Glutamatergic neuron (in vitro differentiated cells): ENCODE measurements at places on chromosomes 11 and 22.
A peak's percentile ranks its signal among the peaks of the same experiment; 100 is the strongest.

GRCh38 chr22:44449061-44449682 is 48.9 kb downstream of the RTL6 start:
- DNase-seq, result no peak

- DNase-seq, result no peak
Observed at GRCh38 chr22:43326331-43327156, 16.6 kb downstream of the SCUBE1 start.

GRCh38 chr11:135004495-135004894 is 592.5 kb upstream of the B3GAT1 start:
- DNase-seq, result no peak

DNA sequence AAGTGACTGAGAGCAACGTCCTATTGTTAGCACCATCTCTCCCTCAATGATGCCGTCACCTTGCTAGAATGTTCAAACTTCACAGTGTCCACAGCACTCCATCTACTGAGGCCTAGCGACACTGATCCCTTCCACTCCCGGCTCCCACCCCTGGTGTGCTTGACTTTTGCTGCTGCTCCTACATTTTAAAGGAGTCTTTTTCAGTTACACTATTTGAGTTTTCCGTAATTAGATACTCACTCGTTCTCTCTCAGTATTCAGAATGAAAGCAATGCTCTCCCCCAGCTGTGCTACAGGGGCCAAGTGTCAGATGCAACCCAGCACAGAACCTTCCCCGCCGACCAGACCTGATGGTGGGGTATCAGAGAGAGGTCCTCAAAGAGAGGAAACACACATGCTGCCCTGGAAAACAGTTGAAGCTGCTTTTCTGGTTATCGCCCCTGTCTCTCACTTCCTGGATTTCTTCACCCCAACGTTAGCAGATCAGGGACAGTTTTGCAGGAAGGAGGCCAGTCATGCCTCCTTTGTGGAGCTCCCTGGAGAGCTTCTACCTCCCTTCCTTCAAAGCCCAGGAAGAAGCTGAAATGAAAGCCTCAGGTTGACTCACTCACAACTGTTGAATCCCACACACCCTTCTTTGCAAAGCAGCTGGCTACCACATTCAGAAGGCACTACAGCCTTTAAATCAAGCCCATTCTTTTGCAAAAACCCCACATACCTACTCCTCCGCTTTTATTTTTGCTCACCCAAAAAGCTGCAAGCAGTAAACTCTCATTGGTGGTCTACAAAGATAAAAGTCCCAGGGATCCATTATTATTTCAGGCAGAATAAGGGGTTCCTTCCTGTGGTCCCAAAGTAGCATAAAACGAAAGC is 23.5 kb downstream of the LARGE1 start:
- DNase-seq, result no peak

DNA sequence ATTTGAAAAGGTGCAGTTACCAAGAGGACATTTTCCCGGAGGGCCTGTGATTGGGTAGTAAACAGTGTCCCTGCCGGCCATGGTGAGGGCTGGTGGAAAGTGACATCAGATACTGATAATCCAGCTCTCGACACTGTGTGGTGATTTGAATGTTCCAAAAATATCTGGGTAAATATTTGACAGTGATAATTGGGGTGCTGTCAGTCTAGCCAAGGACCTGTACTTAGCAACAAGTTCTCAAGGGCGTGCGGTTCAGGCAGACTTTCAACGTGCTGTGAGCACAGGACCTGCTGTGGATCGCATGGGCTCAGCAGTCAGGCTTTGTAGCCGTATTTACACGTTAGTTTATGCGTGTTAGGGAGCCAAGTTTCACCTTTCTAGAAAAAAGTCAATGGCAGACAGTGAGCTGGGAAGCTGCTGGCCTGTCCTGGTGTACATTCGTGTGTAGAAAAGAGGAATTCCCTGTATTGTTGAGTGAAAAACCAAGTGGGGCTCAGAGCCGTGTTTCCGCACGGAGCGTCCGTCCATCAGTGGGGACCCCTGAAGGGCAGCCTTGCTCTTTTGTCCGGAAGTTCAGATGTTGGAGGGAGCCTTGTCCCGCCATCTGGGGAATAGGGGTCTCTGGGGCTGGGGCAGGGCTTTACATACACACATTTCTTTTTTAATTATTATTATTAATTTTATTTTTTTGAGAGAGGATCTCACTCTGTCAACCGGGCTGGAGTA is 11.3 kb downstream of the TRMU start:
- no peak for DNase-seq

DNA sequence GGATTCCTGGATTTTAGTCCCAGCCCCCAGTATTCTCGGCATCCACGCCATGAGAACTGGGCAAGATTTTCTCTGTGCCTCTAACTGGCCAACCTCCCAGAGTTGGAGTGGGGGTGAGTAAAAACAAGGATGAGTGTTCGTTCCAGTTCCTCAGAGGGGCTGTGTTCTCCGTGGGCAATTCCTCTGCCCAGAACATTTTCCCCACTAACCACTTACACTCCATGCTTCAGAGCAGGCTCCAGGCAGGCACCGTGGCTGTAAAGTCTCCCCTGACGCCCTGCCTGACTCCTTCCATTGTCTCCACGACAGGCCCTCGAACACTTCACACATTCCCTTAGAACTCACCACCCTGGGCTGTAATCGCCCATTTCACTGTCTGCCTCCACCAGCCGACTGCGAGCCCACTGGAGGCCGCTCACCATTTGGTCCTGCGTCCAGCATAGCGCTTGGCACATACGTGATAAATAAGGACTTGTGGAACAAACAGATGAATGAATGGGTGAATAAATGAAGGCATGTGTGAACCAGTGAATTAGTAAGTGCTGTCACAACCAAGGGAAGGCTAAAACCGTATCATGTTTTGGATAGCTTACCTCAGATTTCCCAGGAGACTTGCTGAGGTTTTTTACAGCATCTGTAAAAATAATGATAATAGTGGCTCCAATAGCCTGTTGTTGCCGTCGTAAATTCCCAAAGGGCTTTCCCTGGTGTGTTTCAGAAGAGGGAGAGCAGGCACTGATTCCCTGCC is 6.1 kb downstream of the APLNR start:
- DNase-seq, result no peak

- DNase-seq, result no peak
Observed at GRCh38 chr22:44311855-44312170, 938 bp downstream of the SHISAL1 start.

GRCh38 chr11:14673824-14674405 is 30.3 kb downstream of the PDE3B start:
- DNase-seq, result no peak

- no peak for DNase-seq
Observed at GRCh38 chr11:132263241-132263640, 892.8 kb downstream of the NTM start.

DNA sequence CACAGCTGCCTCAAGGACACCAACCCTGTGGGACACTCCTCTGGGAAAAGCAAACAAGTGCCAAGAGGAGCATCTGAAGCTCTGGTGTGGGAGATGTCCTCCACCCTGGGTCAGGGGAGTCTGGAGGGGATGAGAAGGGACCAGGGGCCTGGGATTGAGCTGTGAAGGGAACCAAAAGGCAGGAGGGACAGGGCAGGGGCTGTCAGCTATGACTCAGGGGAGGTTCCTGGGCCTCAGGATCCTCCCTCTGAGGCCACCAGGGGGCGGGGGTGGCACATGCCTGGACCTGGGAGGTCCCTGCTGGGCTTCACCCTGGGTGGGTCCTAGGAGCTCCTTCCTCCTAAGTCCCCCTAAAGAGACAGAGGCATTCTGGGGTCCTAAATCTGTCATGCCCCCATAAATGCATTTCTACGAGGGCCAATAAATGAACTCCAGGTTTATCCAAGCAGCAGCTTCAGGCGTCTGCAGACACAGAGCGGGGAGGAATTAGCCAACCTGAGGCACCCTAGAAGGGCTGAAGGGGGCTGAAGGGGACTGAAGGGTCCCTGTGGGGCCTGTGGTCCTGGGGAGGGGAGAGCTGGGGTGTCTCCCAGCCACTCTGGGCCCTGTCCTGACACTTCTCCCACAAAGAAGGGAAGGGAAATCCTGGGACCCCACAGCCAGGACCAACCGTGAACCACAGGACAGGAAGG is 31.9 kb upstream of the IGLL5 start:
- peak; percentile 58 for DNase-seq

DNA sequence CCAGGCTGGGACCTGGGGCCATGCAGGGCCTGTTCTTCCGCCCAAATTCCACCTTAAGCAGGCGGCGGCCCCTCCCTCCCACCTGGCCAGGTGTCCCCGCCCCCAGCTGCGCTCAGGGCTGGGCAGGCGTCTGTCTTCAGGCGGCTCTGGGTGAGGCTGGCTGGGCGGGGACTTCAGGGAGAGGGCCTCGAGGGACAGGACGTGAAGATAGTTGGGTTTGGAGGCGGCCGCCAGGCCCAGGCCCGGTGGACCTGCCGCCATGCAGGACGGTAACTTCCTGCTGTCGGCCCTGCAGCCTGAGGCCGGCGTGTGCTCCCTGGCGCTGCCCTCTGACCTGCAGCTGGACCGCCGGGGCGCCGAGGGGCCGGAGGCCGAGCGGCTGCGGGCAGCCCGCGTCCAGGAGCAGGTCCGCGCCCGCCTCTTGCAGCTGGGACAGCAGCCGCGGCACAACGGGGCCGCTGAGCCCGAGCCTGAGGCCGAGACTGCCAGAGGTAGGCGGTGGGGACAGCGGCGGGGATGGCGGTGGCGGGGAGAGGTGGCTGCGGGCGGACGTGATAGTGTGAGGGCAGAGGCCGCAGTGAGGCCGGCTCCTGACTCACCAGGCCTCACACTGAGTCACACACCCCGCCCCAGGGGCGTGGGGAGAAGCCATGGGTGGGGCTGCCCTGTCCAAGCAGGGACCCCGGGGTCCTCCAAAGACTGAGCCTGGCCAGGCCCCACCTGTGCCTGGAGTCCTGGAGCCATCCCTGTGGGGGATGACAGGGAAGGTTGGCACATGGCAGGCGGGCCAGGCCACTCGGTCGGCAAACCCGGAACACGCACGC is at the start of gene PKP3:
PKP3 (plus strand) TSS at position 176 of the 824 bp plus-strand sequence; CDS start at position 260, 84 bp downstream.
- DNase-seq, result no peak

DNA sequence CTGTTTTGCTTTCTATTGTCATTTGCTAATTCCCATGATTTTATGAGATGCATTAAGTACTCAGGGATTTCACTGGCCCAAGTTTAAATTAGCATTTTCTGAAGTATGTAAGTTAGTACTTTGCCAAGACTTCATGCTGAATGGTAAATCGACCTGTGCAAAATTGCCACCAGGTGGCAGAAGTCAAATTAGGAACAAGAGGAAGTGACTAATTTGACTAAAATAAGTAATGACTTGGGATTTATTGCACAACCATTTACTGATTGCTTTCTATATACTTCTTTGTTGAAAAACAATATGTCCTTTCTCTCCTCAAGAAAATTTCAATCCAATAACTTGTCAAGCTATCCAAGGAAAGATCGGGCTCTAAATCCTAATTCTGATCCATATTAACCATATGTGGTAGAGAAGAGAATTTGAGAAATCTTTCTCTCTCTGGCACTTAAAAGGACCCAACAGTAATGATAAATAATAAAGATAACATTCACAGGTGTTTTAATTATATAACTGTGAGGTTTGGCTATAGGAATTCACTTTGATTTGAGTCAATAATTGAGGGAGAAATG is 253.7 kb upstream of the CHORDC1 start:
- peak; percentile 43 for DNase-seq

GRCh38 chr11:123480290-123480815 is 50.3 kb downstream of the GRAMD1B start:
- no peak for DNase-seq

- DNase-seq, result peak; percentile 75
Observed at GRCh38 chr11:78420255-78420764, 2.7 kb upstream of the GAB2 start.

DNA sequence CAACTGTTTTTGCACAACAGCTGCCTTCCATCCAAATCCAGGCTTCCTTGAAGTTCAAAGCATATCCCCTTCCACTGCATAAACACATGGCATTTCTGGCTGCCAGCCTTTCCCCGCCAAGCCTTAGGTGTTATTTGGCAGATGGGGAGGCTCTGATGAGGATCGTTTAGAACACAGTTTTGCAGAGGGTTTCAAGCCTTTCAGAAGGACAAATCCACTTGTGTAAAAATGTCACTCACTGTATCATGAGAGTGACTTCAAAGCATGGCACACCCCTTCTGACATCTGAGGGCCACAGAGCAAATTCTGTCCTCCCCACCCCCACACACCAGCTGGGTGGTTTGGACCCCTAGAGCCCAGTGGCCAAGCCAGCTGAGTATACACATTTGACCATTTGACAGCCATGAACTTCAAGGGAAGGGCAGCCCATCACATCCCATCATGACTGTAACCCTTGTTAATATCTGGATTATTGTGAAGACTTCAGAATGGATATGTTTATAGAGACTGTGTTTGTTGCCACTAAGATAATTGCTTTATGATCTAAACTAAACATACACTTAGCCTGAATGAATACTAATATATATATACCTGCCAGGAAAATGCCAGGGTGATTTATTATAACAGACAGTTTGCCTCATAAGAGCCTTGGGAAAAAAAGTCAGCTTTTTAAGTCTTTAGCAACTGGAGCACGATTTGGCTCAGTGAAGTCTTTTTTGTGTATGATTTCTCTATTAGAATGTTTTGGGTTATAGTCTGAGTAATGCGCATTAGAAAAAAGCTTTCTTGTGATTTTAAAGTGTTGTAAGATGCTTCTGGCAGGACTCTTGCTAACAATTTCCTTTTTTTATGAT is 31.9 kb downstream of the FBLN1 start:
- no peak for DNase-seq

- no peak for DNase-seq
Observed at GRCh38 chr11:34331736-34332135, 26.1 kb downstream of the ABTB2 start.

GRCh38 chr11:21262992-21263391 is 593.6 kb downstream of the NELL1 start:
- DNase-seq, result no peak

DNA sequence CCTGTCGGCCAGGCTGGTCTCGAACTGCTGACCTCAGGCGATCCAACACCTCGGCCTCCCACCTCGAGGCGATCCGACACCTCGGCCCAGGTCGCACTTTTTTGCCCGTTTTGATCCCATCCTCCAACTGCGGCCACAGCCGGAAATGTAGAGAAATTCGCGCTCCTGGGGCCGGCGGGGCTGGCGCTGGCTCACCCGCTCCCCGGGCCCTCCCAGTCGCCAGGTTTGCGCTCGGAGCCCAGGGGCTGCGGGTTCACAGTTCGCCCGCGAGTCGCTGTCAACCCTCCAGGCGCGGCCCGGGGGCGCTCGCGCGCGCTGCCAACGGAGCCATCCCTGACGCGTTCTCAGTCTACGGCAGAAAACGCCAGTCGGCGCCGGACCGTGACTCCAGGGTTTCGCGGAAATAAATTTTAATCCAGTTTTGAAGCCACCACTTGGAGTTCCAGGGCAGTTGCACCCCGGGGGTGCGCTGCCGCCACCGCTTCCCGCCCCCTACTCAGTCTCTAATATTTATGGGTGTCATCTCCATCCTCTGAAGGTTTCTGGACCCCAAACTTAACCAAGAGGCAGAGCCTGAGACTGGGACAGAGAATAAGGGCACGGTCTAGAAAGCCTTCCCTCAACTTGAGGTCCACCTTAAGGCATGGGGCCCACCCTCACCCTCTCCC is 1.5 kb upstream of the KLHDC7B start:
- DNase-seq, result peak; percentile 88
